ENCODE measurements at places on chromosomes 6 and 20.

DNA sequence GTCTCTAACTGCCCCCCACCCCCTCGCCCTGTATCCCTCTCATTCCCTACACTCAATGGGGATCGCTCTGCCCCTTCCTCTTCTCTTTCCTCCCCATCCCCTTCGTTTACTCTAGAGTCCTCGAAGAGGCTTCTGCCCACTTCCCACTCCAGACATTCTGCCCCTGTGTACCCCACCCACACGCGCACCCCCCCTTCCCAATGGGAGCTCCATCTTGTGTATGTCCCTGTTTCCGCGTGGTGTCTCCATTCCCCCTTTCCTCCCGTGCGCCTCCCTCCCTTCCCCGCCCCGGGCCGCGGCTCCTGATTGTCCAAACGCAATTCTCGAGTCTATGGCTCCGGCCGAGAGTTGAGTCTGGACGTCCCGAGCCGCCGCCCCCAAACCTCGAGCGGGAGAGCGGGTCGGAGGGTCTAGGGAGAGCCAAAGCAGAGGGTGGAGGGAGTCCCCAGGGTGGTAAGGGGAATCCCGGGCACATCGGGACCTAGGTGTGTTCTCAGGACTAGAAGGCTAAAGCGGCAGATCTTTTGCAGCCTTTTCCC is 679 bp upstream of the RING1 start:
- DNase-seq = no peak

GRCh38 chr6:26243752-26244151 is 121.2 kb upstream of the BTN3A2 start:
- DNase-seq = no peak

DNA sequence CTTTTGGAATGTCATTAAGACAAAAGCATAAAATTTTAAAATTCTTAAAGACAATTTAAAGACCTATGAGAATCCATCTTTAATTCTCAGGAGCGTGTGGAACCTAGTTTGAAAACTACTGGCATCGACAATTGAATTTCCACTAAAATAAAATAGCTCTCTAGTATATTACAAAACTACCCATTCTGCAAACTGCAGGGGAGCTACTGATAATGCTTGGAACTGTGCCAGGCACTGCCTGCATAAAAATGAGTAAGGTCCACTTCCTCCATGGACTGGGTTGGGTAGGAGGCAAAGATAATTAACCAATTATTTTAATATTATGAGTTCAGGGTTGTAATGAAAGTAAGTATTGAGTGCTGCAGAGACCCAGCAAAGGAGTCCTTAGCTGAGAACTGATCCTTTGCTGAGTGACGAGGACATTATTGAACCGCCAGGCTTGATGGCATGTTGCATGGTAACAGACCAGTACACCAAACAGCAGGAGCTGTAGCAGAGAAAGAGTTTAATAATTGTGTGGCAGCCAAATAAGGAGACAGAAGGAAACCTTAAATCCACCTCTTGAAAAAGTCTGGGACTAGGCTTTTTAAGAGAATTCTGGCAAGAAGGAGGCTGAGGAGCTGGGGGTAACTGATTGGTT is 261.3 kb downstream of the ESR1 start:
- no peak for DNase-seq

GRCh38 chr6:160679402-160679769 is 15.3 kb upstream of the LPA start:
- DNase-seq = no peak

DNA sequence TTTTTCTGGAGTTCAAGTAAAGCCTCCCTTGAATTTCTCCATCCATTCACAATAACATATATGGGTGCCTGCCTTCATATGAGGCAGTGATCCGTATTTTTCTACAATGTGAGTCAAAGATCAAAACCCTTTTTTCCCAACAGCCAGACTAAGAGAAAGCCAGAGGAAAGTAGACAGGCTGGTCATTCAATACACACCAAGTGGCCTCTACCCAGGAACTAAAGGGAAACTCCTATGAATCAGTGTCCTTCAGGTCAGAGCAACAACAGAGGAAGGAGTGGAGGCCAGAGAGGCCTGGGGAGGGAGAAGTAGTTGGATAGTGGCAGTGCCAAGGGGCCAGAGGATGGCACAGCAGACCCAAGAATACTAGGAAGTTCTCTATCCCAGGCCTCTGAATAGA is 23.8 kb downstream of the SIM1 start:
- no peak for DNase-seq

- DNase-seq = no peak
These were observed 53.7 kb downstream of the CPXM1 start for GRCh38 chr20:2746636-2747265.

GRCh38 chr6:8803181-8803760 is 367.9 kb upstream of the SLC35B3 start:
- no peak for DNase-seq

- DNase-seq = no peak
These were observed 8.2 kb upstream of the ADGRF4 start for GRCh38 chr6:47690214-47690613.

- DNase-seq = no peak
These were observed 164.8 kb upstream of the MAN1A1 start for GRCh38 chr6:119514345-119514744.

DNA sequence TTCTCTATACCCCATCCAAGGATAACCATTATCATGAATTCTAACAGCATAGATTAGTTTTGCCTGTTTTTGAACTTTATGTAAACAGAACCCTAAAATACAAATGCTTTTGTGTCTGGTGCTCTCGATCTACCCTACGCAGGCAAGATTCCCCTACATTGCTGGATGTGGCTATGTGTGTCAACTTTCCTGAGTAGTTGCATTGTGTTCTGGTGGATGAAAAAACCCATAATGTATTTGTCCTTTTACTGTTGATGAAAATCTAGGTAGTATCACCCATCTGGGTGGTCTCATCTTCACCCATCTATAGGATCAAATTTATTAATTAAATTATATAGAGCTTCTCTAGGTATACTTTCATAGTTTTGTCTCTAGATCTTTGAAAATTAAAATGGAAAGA is 211.7 kb downstream of the ANKRD60 start:
- no peak for DNase-seq

DNA sequence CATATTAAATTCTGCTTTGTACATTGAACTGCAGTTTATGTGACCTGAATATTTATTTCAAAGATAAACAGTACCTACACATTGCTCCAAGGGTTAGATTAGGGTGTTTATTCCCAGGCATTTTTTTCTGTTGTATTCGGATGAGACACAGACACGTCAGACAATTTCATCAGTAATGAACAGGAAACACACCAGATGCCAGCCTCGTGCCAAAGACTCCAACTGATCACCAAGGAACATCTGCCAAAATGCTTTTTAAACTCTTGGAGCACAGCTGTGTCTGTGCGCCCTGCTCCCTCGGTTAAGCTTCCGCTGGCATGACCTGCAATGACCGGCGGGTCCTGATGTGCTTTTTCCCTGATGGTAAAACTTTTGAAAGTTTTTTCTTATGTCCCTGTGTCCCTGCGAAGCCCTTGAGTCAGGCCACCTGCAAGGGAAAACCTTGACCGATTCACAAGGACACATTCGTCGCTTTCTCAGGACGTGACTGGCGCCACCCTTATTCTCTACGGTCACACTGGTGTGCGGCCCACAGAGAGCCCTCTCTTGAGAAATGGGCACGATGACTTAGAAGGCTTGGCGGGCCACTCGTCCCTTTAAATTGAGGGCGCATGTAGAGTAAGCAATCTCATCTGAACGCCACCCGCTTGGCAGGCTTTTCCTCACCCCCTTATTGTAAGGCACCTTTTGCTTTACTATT is 173.9 kb downstream of the QKI start:
- no peak for DNase-seq

DNA sequence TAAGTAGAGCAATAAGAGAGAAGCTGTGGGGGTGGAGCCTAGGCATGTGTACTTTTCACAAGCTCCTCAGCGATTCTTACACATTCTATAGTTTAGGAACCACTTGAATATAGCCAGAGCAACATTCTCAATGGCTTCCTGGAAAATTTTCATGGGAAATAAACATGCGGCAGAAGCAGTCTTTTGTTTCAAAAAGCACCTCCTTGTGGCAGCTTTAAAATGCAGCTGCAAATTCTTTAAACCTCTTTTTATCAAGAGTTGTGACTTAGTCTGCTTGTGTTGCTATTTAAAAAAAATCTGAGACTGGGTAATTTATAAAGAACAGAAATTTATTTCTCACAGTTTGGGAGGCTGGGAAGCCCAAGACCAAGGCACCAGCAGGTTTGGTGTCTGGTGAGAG is 23.8 kb downstream of the NKX2-2 start:
- DNase-seq = no peak

- no peak for DNase-seq
These were observed 25.5 kb downstream of the ANGPT4 start for GRCh38 chr20:890666-891057.

DNA sequence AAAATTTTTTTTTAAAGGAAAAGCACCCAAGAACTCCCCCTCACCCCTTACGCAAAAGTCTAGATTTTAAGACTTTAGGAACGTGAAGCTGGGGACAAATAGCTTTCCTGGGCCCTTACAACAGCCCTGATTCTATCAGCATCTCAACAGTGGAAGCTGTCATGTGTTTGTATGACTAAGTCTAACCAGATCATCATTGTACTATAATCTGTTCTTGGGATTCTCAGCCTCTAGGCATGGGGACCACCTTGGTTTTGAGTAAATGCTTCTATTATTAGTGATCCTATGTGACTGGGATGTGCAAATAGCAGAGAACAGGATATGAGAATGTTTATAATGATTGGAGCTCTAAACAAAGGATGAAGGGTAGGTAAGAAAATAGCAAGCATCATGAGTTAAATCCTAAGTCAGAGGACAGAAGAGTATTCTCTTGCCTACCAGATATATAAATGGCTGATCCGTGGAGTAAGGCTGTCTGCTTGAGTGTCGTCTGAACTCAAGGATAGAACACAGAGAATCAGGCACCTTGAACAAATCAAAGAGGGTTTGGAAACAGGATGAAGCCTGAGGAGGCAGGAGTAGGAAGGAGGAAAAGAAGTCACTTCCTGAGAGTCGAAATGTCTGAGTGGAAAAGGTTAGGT is 105.7 kb upstream of the FAM184A start:
- no peak for DNase-seq

- no peak for DNase-seq
These were observed 77.3 kb downstream of the DTD1 start for GRCh38 chr20:18665135-18665534.

- no peak for DNase-seq
These were observed 111.9 kb downstream of the EYA4 start for GRCh38 chr6:133353061-133353460.

DNA sequence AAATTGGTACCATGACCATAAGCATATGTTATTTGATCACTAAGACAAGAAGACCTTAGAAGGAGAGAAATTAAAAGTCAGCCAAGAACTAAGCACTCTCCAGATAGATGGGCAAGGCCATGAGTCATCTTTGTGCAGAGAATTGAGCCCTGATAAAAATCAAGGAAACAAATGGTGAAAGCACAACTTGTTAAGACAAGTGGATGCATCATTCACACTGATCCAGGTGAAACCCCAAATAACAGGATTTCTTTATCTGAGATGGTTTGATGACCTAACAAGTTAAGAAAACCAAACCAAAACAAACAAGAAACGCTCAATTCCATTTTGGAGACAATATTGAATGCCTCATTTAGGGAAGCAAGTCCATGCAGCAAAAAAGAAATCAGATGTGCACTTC is 121.6 kb downstream of the ADAT2 start:
- no peak for DNase-seq

DNA sequence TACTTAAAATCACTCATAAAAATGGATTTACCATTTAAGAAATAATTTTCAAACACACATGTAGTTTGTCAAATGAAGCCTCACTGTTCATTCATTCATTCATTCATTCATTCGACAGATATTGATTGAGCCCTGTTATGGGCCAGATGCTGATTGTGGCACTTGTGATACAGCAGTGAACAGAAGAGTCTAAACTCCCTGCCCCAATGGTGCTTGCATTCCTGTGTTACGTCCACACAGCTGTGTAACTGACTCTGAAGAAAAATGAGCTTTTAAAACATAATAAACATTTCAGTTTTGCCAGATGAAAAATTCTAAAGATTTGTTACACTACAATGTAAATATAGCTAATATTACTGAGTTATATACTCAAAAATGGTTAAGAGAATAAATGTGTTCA is 46.2 kb downstream of the BACH2 start:
- no peak for DNase-seq

GRCh38 chr6:3306848-3307247 is 48.1 kb downstream of the PSMG4 start:
- DNase-seq = no peak

DNA sequence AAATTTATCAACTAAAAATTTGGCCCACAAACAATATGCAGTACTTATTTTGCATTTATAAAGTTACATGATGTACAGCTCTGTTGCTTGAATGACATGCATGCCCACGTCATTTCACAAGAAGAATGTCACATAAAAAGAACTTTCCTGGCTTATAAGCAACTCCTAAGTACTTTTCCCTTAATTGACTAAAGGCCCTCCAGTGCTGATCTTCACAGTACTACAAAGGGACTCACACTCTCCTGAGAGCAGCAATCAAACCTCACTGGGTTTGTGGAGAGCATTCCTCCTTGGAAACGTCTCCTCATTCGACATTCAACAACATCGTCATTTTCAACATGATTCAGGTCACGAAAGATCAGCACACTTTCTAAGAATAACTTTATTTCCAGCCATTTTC is 111.1 kb downstream of the IPCEF1 start:
- no peak for DNase-seq

- DNase-seq = no peak
These were observed 24.0 kb downstream of the PCK1 start for GRCh38 chr20:57584768-57585461.

GRCh38 chr6:163449076-163449475 is 34.6 kb downstream of the QKI start:
- no peak for DNase-seq

GRCh38 chr20:4836935-4837334 is 115.2 kb downstream of the PRND start:
- no peak for DNase-seq

GRCh38 chr6:145588981-145589380 is 146.3 kb downstream of the EPM2A start:
- DNase-seq = no peak

- DNase-seq = no peak
These were observed 44.5 kb upstream of the STXBP5 start for GRCh38 chr6:147159536-147160374.

DNA sequence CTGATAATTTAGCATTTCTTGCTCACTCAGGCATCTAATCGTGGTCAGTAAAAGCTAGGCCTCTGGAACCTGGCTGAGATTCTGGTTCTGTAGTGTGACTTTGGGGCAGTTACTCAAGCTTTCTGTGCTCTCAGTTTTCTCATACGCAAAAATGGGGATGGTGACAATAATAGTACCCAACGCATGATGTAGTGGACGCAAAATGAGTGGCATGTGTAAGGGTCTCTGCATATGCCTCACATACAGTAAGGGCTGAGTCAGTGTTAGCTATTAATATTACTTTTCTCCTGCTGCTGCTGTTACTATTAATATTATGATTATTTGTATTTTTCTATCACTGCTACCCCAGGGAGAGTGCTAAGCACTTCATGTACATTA is 686 bp downstream of the GINS1 start:
- DNase-seq = no peak
